ENCODE measurements at places on chromosomes 1 and 21. TPM values are rescaled to one million over a fixed set of nuclear protein-coding genes. Genes with fewer than 3 reads are reported as not detected.

The LRRC53 gene
- total RNA-seq, result not detected

The KIF17 gene
- 2.2 TPM for total RNA-seq

The HEYL gene
- 0.32 TPM for total RNA-seq

The CFHR1 gene
- not detected for total RNA-seq

The AIRE gene
- total RNA-seq, result not detected

The CRABP2 gene
- total RNA-seq, result 39.0 TPM

The DISP3 gene
- not detected for total RNA-seq

The APCS gene
- total RNA-seq, result not detected

Data from fibroblast of villous mesenchyme (primary cell).